ENCODE measurements at places on chromosomes 6 and 20.

DNA sequence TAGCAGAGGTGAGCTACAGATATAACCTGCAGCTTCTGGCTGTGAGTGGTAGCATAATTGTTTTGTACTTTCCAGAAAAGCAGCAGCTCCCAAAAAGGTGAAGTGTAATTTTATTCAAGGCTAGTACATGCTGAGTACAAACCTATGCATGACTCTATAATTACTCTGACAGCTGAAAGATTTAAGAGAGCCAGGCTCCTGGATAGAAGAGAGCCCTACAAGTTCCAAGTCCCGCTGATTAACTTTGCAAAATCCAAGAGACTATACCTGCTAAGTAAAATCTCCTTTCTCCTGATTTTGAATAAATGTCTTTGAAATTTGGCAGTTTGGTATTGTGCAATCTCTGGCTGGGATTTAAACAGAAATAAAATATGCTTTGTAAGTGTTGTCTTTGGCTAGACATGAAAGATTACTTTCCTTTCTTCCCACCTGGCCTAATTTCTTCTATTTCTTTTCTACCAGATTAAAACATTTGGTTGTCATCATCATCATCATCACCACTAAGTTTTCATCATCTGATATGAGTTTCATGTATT is 79.5 kb downstream of the CTNNBL1 start:
- peaks cover 11% of the 10 kb centered on the region for H3K4me1 ChIP-seq
- H3K36me3 ChIP-seq = peaks cover 2% of the 10 kb centered on the region
- DNase-seq = no peak

DNA sequence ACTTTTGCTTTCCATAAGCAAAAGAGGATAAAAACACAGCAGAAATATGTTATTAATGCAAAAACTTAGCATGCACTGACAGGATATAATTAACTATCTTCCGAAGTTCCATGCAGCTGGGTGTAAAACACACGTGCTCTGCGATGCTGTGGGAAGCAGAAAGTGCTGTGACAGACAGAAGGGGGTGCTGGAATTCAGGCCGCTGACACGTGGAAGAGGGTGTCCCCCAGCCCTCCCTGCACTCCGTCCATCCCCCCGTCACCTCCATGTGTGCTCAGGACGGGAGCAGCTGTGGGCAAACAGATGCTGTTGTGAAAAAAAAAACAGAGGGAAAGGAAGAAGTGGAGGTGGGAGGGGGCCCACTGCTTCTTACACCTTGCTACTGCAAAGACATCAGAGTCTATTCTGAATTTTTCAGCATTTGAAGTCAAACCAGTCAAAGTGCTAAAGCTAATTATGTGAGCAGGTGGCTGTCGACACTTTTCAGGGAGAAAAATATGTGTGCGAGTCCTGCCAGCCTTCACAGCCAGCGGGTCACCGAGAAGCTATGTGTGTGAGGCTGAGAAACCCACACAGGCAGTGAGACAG is 175.9 kb upstream of the AFDN start:
- H3K36me3 ChIP-seq = no peaks in the 10 kb centered on the region
- H3K27ac ChIP-seq = no peak overlapping the region
- H3K27me3 ChIP-seq = no peaks in the 10 kb centered on the region
- H3K4me1 ChIP-seq = no peaks in the 10 kb centered on the region

- no peaks in the 10 kb centered on the region for H3K36me3 ChIP-seq
- no peaks in the 10 kb centered on the region for H3K27me3 ChIP-seq
- no peaks in the 10 kb centered on the region for H3K4me1 ChIP-seq
- no peak for DNase-seq
Observed at GRCh38 chr6:14832427-14832826, 413.4 kb upstream of the JARID2 start.

GRCh38 chr6:62516291-62517141 is 230.5 kb upstream of the KHDRBS2 start:
- no peak overlapping the region for H3K4me3 ChIP-seq
- no peak for DNase-seq
- no peaks in the 10 kb centered on the region for H3K4me1 ChIP-seq
- H3K27ac ChIP-seq = no peak overlapping the region

- no peak overlapping the region for H3K27ac ChIP-seq
- H3K4me1 ChIP-seq = no peaks in the 10 kb centered on the region
- no peak overlapping the region for H3K4me3 ChIP-seq
- H3K27me3 ChIP-seq = no peaks in the 10 kb centered on the region
Observed at GRCh38 chr20:63890616-63891015, 4.3 kb upstream of the DNAJC5 start.

- no peak overlapping the region for H3K27ac ChIP-seq
- no peaks in the 10 kb centered on the region for H3K4me1 ChIP-seq
- H3K27me3 ChIP-seq = peaks cover 5% of the 10 kb centered on the region
- no peak overlapping the region for H3K4me3 ChIP-seq
Observed at GRCh38 chr6:45434381-45434700, 56.6 kb upstream of the SUPT3H start.

DNA sequence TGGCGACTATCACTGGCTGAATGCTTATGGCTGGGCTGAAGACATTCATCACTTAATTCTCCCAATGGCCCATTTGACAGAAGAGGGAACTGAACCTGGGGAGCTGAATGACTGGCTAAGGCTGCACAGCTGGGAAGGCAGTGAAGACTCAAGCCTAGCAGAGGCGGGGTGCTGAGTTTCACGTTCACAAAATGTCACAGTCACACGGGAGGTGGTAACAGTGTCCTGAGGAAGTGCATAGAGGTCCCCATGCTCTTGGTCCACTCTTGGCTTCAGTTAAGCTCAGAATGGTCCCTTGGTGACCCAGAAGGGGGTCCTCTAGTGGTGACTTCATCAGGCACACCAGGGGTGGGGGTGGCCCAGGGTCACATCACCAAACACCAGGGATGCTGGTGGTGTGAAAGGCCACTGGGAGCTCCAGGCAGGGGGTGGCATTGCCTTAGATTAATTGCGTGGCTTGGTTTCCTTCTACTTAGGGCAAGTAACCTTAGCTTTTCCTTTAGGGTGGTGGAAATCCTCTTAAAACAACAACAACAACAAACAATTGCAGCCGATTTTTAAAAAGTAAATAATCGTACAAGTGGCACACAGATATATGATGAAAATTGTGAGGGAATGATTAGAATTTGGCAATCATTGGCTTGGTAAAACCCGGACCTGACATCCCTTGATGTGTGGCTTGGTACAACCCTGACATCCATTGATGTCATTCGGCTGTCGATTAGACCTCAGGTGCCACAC is 45.0 kb downstream of the SULF2 start:
- no peaks in the 10 kb centered on the region for H3K36me3 ChIP-seq
- H3K27me3 ChIP-seq = no peaks in the 10 kb centered on the region
- H3K4me3 ChIP-seq = no peak overlapping the region

DNA sequence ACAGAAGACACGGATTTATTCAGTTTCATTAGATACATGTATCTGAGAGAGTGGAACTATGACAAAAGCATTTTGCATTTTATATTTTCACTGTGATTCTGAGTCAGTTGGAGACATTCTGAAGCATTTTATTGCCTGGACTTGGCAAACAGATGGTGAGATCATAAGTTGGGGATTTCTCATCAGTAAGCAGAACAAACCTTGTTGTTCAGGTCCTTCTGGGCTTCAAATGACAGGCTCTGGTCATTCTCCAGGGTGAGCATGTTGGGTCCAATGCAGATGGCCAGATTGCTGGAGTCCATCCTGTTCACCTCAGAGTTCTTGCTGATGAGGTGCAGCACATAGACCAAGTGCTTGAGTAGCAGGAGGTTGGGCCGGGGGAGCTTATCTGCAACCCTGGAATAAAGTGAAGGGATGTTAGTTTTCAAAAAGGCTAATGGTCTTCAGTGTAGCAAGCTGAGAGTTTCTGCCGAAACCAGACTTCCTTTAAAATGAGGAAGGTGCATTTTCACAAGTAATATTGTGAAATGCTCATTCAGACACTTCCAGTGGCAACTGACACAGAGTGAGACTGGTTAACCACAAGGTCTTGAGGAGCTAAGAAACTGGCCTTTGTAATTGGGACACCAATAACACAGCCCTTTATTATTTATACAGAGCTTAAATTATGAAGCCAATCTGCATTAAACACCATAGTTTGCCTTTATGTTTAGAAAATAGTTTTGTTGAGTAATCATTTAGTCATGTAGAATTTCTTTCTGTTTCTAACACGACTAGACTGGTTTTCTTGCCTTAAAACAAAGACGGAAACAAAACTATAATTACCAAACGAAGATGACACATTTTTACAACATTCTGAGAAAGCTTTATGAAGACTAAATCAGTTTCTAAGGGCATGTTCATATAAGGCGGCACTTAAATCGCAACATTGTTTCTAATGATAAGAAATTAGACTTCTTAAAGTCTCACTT is 5.6 kb downstream of the TAGAP start:
- peaks cover 39% of the 10 kb centered on the region for H3K4me1 ChIP-seq
- H3K27me3 ChIP-seq = no peaks in the 10 kb centered on the region
- H3K4me3 ChIP-seq = peak overlapping the region; percentile 40
- peak overlapping the region; percentile 89 for H3K27ac ChIP-seq
- peaks cover 20% of the 10 kb centered on the region for H3K36me3 ChIP-seq

DNA sequence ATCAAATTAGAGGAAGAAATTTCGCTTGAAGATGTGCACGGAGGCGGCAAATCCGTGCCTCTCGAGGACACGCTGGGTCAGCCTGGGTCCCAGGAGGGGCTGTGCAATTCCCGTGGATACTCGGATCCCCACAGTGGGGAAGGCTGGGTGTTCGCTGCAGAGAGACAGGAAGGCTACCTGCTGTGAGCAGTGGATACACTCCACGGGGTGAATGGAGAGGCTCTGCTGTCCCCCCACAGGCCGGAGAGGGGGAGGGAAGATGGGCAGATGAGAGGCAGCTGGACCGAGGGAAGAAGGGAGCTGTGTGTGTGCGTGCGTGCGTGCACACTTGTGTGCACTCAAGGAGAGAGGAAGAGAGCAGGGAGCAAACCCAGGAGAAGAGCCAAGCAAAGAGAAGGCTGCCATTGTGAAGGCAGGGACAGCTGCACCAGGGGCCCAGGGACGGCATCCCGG is 57.3 kb downstream of the SULF2 start:
- peaks cover 21% of the 10 kb centered on the region for H3K4me1 ChIP-seq
- no peaks in the 10 kb centered on the region for H3K27me3 ChIP-seq
- H3K27ac ChIP-seq = peak overlapping the region; percentile 5
- no peak for DNase-seq

DNA sequence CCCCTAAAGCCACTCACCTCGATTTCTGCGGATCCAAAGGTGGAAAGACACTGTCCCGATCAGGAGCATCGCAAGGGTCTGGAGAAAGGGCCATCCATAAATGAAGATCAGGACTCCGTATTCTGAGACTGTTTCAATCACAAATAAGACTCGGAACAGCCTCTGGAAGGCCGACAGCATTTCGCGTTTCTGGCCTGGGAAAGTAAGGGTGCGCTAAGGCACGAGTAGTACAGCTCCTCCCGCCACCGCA is 44.6 kb downstream of the DPPA5 start:
- H3K4me1 ChIP-seq = peaks cover under 1% of the 10 kb centered on the region
- no peaks in the 10 kb centered on the region for H3K27me3 ChIP-seq
- H3K4me3 ChIP-seq = peak overlapping the region; percentile 71

DNA sequence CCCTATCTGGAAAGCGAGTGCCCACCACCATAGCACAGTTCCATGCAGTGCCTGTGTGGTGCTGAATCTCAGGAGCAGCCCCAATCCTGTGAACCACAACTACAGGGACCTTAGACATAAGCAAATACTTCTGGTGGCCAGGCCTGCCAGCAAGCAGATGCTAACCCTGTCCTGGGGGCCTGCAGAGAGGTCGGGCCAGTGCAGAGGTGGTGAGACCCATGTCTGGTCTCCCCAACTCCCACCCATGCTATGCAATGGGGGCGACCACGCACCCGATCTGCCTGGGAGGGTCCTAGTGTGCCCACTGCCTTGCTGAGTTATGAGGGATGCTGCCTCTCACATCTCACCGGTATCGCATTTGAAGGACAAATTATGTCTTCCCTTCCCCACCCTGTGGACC is 151.6 kb upstream of the ZNF337 start:
- no peak overlapping the region for H3K4me3 ChIP-seq
- no peak overlapping the region for H3K27ac ChIP-seq
- H3K4me1 ChIP-seq = no peaks in the 10 kb centered on the region
- DNase-seq = no peak
- no peaks in the 10 kb centered on the region for H3K27me3 ChIP-seq

GRCh38 chr6:45741437-45742171 is 274.1 kb downstream of the CLIC5 start:
- peak overlapping the region; percentile 23 for H3K27ac ChIP-seq
- peaks cover 20% of the 10 kb centered on the region for H3K4me1 ChIP-seq
- H3K36me3 ChIP-seq = no peaks in the 10 kb centered on the region
- no peaks in the 10 kb centered on the region for H3K27me3 ChIP-seq

- no peak for DNase-seq
- H3K4me1 ChIP-seq = peaks cover 4% of the 10 kb centered on the region
- H3K27me3 ChIP-seq = no peaks in the 10 kb centered on the region
- H3K27ac ChIP-seq = no peak overlapping the region
Observed at GRCh38 chr6:15735567-15736265, 72.9 kb upstream of the DTNBP1 start.

GRCh38 chr6:144129469-144129868 is 20.8 kb upstream of the STX11 start:
- no peak overlapping the region for H3K4me3 ChIP-seq
- no peak for DNase-seq
- H3K27ac ChIP-seq = no peak overlapping the region
- no peaks in the 10 kb centered on the region for H3K27me3 ChIP-seq

DNA sequence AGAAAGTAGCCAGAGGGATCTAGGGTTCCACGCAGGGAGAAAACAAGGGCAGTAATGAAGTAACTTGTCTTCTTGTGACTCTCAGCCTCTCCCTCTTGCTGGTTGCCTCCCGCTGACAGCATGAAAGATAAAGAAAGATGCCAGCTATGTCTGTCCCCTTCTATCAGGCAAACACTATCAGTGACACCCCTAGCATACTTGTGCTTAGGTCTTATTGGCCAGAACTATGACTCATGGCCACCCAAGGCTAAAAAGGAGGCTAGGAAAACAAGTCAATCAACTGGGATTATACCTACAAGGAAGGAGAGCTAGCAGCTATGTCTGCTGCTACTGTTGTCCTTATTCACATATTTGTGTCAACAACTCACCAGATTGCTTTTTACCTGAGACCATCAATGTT is 206.8 kb upstream of the SOX4 start:
- no peak for DNase-seq
- H3K4me3 ChIP-seq = no peak overlapping the region
- no peak overlapping the region for H3K27ac ChIP-seq
- no peaks in the 10 kb centered on the region for H3K4me1 ChIP-seq

DNA sequence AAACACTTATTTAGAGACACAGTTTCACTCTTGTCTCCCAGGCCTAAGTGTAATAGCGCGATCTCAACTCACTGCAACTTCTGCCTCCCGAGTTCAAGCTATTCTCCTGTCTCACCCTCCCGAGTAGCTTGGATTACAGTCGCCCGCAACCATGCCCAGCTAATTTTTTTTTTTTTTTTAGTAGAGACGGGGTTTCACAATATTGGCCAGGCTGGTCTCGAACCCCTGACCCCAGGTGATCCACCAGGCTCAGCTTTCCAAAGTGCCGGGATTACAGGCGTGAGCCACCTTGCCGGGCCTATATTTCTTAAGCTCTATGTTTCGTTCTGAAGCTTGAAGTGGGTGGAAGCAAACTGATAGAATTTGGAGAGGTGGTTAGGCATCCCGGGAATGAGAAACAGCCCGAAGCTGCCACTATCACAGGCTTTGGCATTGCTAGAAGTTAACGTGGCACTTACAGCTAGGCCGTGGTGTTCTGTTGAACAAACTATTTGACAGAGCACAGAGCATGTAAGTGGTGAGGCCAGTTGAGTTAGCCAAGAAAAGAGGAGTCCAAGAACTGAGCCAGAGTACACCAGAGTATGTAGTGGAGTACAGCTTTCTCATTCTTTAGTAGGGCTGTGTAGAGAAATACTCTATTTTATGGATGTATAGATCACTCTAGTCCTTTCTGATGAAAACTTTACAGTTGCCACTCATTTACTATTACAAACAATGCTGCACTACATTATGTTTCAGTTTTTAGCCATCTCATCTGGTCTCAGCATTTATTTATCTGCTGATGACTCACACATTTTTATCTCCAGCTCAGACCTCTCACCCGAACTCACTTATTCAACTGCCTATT is 62.0 kb upstream of the HFE start:
- peak overlapping the region; percentile 95 for H3K27ac ChIP-seq
- no peak for DNase-seq
- peak overlapping the region; percentile 47 for H3K4me3 ChIP-seq
- peaks cover 12% of the 10 kb centered on the region for H3K4me1 ChIP-seq

All from GM12878 (cell line).